ENCODE measurements at places on chromosomes 4 and X.

- DNase-seq = no peak
Observed at GRCh38 chrX:152444338-152444737, 6.8 kb downstream of the GABRA3 start.

GRCh38 chr4:110781944-110782343, 159.1 kb upstream of the PITX2 start:
- no peak for DNase-seq

GRCh38 chr4:37749398-37749988, 63.3 kb upstream of the RELL1 start:
- DNase-seq = no peak

GRCh38 chr4:107577743-107578142, 142.3 kb downstream of the PAPSS1 start:
- no peak for DNase-seq

GRCh38 chrX:88397551-88397950, 349.5 kb upstream of the CPXCR1 start:
- DNase-seq = peak; percentile 2

GRCh38 chr4:2046031-2046961, 12.8 kb upstream of the NAT8L start:
- no peak for DNase-seq

DNA sequence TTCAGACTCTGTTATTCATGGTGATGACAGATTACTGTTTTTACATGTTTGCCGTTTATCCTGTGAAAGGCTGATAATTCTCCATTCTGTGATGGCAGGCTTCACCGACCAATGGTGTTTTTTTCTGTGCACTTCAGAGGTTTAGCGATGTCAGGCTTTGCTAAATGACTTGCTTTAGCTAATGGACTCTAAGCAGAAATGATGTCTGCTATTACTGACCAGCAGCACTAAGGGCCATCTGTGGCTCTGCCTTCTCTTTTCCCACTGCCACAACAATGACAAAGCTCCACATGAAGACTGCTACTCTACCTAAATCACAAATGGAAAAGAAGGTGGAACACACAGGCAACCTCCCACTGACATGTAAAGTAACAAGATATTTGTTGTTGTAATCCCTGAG, 68.4 kb upstream of the ALB start:
- no peak for DNase-seq

DNA sequence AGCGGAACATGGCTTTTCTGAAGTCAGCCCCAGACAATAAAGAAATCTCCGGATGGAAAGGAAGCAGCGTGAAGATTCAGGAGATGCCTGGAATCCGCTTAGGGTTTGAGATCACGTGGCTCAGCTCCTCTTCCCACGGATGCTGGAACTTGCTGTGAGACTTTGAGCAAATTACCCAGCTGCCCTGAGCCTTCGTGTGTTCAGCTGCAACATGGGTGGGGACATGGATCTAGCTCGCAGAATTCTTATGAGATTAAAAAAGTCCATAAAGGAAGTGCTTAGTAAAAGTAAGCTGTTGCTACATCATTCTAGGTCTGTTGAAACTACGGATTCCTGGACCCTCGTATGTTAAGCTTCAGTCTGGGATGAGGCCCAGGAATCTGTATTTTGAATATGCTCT, 55.7 kb upstream of the STIM2 start:
- DNase-seq = no peak

- DNase-seq = peak; percentile 68
Observed at GRCh38 chr4:154399259-154399974, 92.2 kb downstream of the DCHS2 start.

DNA sequence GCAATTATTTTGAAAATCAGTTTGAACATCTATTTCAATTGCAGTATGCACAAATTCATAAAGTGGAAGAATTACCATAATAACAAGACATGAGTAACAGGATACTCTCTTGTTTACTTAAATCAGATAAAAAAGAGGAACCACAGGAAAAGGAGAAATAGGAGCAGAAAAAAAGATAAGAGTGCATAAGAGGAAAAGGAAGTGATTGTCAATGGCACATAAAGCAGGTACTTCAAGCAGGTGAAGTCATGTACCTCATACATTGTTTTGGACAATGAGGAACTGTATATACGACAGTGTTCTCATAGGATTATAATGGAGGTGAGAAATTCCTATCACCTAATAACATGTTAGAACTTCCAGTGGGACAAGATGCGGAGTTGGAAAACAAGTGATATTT, 334.5 kb upstream of the PCDH7 start:
- DNase-seq = no peak

DNA sequence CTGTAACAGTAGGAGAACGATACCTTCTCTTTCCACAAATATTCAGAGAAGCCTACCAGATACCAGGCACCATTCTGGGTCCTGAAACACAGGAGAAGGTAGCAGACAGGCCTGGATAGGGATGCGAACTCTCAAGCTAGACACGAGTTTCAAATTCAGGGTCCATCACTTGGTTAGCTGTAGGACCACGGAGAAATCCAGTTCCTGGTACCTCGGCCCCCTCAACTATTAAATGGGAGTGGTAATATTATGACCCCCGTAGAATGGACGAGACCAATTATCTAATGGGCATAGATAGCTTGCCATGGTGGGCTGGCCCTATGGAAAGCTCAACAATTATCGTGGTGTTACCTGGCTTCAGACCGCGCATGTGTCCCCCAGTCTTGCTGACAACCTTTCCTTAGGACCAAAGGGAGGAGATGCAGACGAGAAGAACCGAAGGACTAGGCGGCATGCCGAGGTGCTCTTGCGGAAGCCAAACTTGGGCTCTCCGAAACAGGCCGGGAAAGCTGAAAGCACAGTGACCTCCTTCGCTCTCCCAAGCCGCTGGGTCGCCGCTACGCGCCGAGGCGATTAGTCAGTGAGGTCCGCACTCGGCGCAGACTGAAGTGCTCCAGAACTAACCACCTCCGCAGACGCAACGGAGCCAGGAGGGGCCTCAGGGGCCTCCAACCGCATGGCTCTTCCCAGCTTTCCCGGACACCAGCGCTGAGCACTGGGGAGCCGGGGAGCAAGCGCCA, 19.6 kb downstream of the NKX3-2 start:
- DNase-seq = no peak

DNA sequence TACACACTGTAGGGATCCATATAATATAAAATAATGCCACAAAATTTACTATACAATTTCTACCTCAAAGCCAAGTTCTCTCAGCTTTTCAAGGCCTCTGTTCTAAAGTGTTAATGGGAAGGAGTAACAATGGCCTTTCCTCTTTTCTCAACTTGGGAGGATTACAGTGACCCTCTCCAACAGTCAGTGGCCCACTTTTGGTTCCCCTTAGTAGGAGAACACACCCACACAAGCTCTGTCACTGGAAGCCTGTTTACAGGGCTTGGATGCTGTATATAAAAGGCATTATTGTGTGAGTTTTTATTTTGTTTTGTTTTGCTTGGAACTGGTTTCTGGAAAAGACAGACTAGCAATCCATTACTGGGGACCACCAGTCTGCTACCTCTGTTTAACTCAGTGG, 1.8 kb downstream of the ARHGEF6 start:
- DNase-seq = no peak

DNA sequence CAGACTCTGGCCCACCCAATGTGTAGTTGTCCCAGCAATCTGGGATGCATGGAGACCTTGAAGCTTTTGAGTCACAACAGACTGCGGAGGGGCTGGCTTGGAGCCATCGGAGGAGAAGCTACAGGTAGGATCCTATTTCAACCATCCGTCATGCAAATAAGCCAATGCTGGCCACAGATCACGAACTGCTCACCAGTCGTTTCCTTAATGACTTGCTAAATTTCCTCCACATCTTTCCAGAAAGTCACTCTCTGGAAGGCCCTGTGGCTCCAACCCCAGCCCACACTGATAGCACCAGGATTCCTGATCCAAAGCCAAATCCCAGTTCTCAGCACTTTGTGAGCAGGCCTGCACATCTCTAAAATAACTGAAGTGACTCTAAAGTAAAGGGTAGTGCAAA, 321.3 kb downstream of the RAB28 start:
- no peak for DNase-seq

- no peak for DNase-seq
Observed at GRCh38 chrX:101257448-101258258, 33.5 kb downstream of the TAF7L start.

DNA sequence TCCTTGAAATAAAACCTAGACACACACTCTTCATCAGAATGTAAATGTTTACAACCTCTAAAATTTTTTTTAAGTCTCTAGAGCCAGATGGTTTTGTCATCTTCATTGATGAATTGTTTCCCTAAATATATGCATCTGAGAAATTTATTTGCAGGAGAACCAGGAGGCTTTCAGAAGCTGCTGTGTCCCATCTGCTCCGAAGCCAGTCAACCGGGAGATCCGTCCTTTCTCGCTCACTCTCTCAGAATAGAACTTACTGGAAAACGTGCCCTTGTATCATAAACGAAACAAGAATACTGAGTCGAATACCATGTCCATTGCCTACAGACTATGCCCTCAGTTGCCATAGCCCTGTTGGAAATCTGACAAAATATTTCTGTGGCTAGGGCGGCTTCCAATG, 103.5 kb downstream of the SLC34A2 start:
- DNase-seq = no peak

DNA sequence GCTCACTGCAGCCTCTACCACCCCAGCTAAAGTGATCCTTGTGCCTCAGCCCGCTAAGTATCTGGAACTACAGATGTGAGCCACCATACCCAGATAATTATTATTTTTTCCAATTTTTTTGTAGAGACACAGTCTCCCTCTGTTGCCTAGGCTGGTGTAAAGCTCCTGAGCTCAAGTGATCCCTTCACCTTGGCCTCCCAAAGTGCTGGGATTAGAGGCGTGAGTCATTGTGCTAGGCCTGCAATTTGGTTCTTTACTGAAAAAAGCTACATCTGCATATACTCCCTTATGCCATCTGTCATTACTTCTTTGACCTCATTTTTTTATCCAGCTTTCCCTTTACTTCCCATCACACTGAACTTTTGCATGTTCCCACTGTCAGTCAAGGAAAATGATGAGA, 2012.4 kb upstream of the IGFBP7 start:
- DNase-seq = no peak

DNA sequence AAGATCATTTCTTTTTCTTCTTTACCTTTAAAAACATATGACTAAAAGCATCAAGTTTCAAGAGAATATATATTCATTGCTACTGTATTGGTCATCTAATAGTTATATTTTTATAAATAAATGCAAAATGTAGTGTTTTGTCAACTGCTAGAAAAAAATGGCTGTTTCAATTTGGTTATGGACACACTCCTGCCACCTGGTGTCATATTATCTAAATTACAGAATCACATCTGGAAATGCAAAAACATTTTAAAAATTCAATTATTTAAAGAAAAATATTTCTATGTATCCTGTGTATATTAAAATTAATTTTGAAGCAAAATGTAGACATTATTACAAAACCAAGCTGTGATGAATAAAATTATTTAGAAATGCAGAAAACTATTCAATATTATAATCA, 329.4 kb upstream of the PCDH18 start:
- DNase-seq = peak; percentile 41

DNA sequence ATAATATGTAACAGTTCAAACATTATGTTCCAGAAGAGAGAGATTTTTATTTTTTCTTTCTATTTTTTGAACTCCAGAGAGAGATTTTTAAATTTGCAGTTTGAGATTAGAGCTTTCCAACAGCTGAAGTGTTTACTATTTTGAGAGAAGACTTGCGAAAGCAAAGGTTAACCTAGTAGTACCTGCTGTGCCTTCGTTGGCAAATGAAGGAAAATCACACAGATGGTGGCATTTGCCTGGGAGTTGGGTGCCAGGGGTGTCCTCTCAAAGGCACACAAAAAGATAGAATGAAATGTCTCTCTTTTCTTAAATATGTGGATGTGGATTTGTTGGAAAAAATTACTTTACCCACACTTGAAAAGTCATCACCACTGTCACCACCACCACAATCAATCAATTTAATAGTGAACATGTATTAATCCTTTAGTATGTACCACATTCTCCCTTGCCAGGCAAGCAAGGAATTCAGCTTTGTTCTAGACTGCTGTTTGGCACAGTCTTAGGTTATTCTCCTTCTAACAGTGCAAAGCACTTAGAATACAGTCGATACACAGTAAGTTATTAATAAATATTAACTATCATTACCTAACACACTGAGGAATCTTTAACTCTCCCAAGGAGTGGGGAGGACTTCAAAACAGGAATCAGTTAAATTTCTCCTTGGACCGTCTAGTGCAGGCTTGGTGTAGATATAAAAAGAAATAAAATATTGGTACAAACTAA, 838.2 kb upstream of the FTHL17 start:
- no peak for DNase-seq

GRCh38 chrX:5907207-5907606, 321.5 kb downstream of the NLGN4X start:
- DNase-seq = no peak

DNA sequence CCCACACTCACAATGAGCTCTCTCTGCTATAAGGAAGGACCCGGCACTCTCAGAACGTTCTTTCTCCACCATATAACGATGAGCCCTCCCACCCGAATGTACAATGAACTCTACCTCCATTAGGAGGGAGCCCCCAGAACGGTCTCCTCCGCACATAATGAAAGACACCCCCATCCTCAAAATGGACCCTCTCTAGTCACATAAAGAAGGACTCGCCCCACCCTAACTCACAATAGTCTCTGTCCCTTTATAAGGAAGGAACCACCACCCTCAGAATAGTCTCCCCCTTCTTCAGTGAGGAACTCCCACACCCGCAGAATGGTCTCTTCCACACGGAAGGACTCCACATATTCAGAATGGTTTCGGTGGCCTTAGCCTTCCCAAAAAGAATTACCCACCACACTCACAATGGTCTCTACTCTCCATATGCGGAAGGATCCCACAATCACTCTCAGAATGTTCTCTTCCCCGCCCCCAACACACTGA, 477 bp downstream of the SLC35A2 start:
- no peak for DNase-seq

- DNase-seq = no peak
Observed at GRCh38 chr4:156346959-156347385, 393.3 kb upstream of the CTSO start.

GRCh38 chr4:30454504-30454903, 265.7 kb upstream of the PCDH7 start:
- no peak for DNase-seq

DNA sequence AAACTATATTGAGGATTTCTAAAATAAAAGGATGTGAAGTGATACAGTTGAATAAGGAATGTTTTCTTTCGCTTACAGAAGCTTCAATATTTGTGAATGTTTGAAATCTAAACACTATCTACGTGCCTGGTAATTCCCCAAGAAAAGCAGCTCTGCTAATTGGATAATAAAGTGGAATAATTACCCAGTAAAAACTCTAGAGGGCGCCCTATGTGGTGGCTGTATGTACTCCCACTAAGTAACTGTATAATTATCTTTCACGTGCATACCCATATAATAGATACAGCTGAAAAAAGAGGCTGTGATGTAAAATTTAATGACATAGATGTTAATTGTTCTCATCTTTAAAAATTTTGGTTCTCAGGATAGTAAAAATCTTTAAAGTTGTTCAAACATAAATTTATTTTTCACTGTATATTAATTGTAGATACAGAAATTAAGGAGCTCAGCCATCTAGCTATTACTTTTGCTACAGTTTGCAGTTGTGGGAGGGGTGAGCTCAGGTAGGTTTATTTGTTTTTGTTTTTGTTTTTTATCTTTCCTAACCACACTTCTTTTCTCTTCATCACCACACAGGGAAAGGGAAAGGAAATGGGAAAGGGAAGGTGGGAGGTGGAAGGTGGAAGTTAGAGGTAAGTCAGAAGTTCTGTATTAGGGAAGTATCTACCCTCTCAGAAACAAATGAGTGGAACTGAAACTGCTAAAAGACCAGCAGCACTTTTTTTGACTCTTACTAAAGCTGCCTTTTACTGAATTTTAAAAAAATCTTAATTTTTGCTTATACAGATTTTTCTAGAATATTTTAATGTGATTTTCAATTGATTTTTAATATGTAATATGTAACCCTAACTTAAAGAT, 151.7 kb upstream of the RPS6KA6 start:
- DNase-seq = peak; percentile 51

GRCh38 chrX:30822068-30822681, 66.9 kb downstream of the TAB3 start:
- peak; percentile 31 for DNase-seq
